ENCODE measurements at places on chromosomes 16 and 17.

DNA sequence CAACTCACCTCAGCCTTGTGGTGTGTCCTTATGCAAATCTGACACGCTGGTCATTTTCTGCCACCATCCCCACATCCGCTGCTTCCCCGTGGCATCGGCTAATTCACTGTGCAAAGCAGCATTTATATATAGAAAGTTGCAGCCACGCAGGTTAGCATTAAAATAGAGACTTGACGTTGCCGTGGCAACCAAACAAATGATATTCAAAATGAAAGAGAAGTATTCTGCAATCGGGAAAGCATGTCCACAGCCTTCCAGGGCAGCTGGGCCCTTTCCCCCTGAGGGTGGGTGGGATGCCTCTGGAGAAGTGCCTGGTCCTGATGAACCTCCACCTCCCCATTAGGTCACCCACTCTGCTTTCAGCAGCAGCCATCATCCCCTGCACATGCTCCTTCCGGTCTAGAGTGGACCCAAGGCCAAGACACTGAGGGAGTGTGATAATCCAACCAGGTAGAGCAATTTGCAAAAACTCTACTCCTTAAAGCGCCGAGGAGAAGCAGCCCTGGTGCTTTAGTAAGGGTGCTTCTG lies 138.7 kb downstream of the GAS7 start:
- DNase-seq, result no peak

- no peak for DNase-seq
Measured at GRCh38 chr16:78659668-78660217, 560.3 kb downstream of the WWOX start.

DNA sequence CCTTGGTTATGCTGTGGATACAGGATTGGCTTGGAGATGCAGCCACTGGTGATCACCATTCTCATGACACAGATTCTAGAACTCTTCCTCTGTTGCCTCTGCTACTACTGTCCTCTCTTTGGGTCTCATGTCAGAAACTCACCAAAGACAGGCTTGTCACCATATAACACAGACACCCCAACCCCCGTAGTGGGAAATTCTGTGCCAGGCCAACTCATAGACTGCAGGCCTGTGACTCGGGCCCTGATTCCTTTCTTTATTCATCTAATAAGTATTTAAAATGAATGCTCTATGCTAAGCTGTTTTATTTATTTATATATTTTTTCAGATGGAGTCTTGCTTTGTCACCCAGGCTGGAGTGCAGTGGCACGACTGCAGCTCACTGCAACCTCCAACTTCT lies 9.5 kb downstream of the CYB5D2 start:
- no peak for DNase-seq

- DNase-seq, result no peak
Measured at GRCh38 chr16:52123061-52123839, 423.7 kb downstream of the TOX3 start.

GRCh38 chr16:13123991-13124390 lies 222.6 kb downstream of the SHISA9 start:
- DNase-seq, result no peak

GRCh38 chr16:51149251-51149661 lies 1.8 kb downstream of the SALL1 start:
- DNase-seq, result no peak

- no peak for DNase-seq
Measured at GRCh38 chr17:38464251-38464722, 36.0 kb downstream of the ARHGAP23 start.

DNA sequence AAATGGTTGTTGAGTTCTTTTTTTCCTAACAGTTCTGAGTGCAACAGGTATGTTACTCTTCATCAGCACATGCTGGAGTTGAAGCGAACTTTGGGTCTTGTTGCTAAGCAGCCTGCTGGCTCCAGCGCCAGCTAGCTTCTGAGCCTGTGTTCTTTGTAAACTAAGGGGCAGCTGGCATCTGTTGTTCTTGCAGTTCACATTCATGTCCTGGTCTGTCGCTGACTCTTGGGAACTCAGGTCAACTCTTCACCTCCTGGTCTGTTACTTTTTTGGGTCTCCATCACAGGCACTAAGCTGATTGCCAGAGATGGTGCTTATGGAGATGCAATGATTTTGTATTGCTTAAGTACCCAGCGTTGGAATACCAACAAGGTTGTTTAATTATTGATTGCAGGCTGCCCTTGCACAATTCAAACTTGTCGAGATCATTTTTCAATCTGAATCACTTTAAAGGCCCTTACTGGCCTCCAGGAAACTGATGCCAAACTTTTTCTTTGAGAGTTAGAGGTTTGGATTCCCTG lies 40.9 kb downstream of the USP10 start:
- DNase-seq, result no peak

- no peak for DNase-seq
Measured at GRCh38 chr16:3121851-3122467, 9.6 kb downstream of the ZNF205 start.

DNA sequence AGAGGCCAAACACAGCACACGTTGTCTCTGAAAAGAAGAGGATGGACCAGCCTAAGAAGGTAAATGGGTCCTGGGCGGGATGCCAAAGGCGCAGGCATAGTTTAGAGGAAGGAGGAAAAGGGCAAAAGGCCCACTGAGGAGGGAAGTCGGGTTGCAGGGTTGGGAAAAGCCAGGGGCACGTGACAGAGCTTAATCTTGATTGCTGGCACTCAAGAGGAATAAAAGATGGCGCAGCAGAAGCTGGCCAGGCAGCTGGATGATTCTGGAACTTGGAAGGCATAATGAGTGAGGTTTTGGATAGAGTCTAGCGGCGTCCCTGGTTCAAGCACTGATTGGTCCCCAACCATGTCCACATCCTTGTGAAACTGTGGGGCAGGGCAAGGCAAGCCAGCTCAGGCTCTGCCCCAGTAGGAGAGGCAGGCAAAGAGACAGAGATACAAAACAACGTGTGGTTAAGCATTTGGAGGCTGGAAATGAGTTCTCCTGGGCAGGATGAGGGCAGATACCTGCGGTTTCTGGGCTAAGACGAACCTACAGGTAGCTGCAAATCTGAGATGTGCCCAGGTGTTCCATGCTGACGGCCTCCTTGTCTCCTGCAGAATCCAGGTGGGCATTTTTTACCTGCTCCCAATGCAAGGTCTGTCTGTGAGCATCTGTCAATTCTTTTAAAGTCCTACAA lies 52.7 kb upstream of the CIBAR2 start:
- no peak for DNase-seq

GRCh38 chr16:2776500-2777139 lies 460 bp downstream of the ELOB start:
- no peak for DNase-seq

- no peak for DNase-seq
Measured at GRCh38 chr16:85518398-85519049, 94.6 kb upstream of the GSE1 start.

DNA sequence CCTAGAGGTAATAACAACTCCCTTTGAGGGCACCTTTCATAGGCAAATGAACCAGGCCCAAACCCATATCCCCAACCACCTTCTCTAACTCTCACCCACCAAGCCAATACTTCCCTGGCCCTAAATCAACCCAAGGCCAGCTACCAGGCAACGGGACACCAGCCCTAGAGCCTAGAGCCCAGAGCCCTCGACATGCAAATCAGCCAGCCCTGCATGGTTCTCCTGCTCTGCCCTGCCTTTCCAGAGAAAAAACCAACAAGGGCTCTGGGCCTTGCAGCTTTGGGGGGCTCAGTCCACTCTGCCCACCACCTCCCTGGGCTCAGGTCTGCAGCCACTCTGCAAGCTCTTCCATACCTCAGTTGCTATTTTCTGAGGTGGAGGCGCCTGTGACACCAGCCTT lies 55.0 kb downstream of the PITPNM3 start:
- DNase-seq, result no peak

DNA sequence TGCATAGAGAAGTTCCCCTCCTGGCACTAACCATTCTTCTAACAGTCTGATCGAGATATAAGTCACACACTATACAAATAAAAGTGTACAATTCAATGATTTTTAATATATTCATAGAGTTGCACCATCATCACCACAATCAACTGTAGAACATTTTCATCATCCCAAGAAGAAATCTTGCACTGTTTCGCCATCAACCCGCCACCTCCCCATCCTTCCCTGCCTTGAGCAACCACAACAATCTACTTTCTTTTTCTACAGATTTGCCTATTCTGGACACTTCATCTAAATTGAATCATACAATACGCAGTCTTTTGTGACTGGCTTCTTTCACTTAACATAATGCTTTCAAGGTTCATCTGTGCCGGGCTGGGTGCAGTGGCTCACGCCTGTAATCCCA lies 33.0 kb upstream of the GUCY2D start:
- DNase-seq, result no peak

GRCh38 chr17:13152501-13152900 lies 134.7 kb upstream of the ELAC2 start:
- no peak for DNase-seq

GRCh38 chr17:82489117-82489516 lies 30.4 kb upstream of the FOXK2 start:
- DNase-seq, result no peak

DNA sequence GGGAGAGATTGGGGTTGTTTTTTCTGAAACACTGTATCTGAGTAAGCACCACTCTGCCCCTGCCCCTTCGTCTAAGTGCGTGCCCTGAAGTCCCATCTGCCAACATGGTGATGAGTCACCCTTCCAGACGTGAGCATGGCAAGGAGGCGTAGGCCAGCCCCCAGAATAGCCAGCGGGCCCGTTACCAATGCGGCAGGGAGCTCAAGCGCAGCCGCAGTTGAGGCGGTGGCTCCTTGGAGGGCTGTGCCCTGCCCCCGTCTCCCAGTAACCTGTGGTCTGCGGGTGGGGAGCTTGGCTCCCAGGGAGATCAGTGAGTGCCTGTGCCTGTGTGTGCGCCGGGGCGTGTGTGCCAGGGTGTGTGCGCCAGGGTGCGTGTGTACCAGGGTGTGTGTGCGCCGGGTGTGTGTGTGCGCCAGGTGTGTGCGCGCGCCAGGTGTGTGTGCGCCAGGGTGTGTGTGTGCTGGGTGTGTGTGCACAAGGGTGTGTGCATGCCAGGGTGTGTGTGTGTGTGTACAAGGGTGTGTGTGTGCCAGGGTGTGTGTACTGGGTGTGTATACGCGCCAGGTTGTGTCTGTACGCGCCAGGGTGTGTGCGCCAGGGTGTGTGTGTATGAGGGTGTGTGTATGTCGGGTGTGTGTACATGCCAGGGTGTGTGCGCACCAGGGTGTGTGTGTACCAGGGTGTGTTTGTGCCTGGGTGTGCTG lies 98.6 kb upstream of the CHMP6 start:
- DNase-seq, result no peak

GRCh38 chr17:31310886-31311285 lies 3.0 kb downstream of the EVI2B start:
- no peak for DNase-seq
